Activated CD4-positive, CD25-positive, alpha-beta regulatory T cell treated with anti-CD3 and anti-CD28 coated beads, Interleukin-2, amount 50 U/mL, for 72 hours (primary cell): ENCODE measurements at places on chromosomes 3 and 15.

GRCh38 chr3:88412346-88412745, 262.6 kb downstream of the C3orf38 start:
- no peak for DNase-seq

DNA sequence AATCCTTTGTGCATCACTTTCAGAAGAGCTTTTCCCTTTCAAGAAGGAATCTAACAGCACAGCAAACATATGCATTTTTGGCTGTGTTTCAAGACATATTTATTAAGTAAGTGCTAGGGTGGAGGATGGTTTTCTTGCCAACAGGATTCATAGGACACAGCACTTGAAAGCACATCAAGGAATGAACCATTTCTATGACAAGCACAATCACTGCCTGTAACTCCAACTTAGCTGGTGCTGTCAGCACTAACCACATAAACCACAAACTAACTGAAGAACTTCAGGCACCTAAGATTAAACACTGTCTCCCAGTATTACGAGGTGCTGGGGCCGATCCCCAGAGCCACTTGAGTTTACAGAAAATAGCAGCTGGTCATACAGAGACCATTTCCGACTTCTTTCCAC, 35.4 kb upstream of the SPRED1 start:
- no peak for DNase-seq

GRCh38 chr3:177463863-177464262, 266.6 kb upstream of the TBL1XR1 start:
- no peak for DNase-seq

GRCh38 chr3:72009851-72010443, 225.0 kb upstream of the PROK2 start:
- no peak for DNase-seq
